ENCODE measurements at places on chromosomes 7 and 10.

DNA sequence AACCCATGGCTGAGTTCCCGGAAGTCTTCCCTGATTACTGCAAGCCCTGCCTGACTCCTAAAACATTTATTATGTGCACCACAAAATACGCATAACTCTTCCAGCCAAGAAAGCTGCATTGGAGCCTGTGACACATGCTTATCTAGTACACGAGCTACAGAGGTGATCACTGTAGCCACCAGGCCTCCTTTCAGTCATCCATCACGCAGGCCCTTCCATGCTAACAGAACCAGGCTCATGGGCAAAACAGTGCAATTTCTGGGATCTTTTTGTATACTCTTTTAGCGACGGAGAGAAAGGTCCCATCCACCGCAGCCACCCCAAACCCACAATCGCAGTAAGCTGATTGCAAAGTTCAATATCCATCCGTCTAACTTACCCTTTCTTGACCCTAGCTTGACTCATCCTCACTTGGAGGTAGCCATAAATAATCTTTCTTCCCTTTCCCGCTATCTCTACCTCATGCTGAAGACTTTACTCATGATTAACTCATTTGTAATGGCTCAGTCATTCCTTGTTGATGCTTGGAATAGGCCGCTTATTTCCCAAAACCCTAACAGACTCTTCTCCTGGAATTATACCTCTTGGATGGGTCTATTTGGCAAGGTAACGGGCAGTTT is 1203.5 kb downstream of the TYW1 start:
- DNase-seq: no peak

GRCh38 chr10:51667678-51668335 is 31.6 kb downstream of the CSTF2T start:
- no peak for DNase-seq

- DNase-seq: no peak
Measured at GRCh38 chr7:121714559-121715303, 158.2 kb upstream of the PTPRZ1 start.

- DNase-seq: no peak
Measured at GRCh38 chr10:111275091-111275490, 198.3 kb downstream of the ADRA2A start.

DNA sequence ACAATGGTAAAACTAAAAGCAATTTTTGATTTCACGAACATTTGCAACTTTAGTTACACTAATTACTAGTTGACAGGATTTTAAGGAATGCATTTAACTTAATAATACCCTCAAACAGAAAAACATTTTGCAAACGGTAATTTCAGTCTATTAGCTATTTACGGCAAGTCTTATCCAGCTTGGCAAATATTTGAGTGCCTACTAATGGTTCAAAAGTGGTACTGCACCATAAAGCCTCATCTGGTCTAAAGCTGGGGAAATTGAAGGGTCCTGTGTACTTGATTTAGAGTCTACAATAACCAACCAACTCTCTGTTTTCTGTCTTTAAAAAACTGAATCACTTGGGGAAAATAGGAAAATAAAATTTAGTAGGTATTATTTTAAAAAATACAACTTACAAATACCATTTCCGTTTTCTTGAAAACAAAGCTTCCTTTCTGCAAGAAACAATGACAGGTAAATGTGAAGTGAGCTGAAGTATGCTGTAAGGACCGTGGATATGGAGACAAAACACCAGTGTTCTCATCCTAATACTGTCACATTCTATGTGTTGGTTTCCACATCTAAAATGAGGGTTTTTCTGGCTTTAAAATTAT is 142.3 kb downstream of the VPS50 start:
- no peak for DNase-seq

- DNase-seq: no peak
Measured at GRCh38 chr7:84469034-84469433, 274.4 kb upstream of the SEMA3A start.

DNA sequence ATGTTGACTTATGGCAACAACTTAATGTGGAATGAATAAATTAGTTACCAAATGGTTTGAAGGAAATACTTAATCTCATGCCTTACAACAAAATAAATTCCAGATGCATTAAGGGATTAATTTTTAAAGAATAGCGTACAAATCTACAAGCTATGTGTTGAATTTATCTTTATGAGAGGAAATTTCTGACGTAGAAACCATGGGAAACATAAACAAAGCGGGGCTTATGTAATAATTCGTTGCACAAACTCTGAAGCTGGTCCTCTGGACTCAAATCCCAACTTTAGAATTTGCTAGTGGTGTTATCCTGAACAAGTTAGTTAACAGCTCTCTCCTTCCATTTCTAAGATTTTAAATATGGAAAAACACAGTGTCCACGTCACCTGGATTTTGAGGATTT is 137.4 kb upstream of the CALCR start:
- no peak for DNase-seq

GRCh38 chr10:70432561-70433263 is 8.8 kb downstream of the NODAL start:
- DNase-seq: no peak

DNA sequence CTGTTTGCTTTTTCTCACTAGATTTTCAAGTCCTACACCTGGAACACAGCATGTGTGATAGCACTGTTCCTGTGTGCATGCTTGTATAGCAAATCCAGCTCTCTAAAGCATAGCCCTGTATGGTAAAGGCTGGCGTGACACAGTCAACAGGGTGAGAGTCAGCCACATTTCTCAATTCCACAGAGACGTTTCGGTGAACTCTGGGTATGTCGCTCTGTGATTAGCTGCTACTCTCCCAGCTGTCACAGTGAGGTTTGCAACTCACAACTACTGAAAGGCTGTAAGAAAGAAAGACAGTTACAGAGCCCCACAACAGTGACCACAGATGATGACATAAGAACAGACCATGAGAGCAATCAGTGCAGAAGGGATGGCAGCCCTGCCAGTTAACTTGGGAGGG is 170.6 kb upstream of the IMMP2L start:
- DNase-seq: no peak

DNA sequence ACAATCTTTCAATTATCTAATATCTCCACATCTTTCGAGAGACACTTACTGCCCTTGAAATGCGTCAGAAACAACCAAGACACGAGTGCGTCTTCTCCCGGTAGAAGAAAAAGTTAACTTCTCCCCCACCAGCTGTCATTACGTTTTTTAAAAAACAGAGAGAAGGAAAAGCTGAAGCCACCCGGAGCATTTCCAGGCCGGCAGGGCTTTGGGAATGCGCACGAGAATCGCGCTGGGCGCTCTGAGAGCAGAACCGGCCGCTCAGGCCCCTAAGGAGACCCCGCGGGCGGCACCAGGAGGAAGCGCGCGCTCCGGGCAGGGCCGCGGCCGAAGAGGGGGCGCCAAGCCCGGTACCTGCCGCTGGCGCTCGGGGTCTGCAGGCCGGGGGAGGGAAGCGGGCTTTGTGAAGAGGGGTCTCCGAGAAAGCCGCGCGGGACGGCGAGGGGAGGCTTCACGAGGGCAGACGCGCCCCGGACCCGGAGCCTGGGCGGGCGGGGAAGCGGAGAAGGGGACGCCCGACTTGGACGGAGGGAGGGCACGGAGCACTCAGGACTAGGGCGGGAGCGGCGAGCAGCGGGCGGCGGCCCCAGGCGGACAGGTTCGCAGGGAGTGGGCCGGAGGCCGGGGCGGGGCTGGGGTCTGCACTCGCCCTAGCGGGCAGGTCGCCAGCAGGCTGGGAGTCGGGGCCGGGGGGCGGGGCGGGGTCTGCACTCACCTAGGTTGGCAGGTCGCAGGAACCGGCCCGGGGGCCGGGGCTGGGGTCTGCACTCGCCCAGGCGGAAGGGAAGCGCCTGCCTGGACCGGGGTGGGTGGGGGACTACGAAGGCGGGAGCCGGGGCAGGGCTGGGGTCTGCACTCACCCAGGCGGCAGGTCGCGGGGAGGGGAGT is 932 bp downstream of the ESYT2 start:
- no peak for DNase-seq

- DNase-seq: no peak
Measured at GRCh38 chr7:52107355-52107754, 790.7 kb upstream of the COBL start.

- no peak for DNase-seq
Measured at GRCh38 chr10:59339351-59339750, 23.0 kb downstream of the FAM13C start.

DNA sequence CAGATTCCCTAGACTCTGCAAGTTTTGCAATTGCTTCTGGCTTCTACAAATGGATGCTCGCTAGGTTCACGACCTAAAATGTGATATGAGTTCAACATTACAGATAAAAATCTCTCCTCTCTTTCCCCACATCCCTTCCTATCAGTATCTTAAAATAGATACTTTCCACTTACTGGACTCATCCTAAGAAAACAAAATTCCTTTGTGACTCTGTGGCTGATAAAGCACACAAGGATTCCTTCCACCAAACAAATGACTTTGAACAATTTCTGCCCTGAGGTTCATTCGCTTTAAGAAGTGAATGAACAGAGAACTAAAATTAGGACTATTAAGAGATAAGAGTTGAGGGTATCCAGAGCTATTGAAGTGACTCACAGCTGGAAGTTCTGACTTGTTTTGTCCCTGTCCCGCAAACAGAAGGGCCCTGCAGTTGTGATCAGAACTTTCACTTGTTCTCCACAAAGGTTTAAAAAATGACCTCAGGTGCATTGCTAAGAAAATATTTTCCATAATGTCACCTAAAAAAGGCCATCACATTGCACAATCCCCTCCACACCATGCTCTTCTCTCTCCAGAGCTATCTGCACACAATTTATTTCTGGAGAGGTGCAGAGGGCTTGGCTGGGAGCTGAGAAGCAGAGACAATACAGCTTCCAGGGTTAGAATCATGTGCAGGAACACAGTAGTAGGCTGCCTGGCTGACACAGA is 96.1 kb downstream of the PIP4K2A start:
- DNase-seq: no peak

DNA sequence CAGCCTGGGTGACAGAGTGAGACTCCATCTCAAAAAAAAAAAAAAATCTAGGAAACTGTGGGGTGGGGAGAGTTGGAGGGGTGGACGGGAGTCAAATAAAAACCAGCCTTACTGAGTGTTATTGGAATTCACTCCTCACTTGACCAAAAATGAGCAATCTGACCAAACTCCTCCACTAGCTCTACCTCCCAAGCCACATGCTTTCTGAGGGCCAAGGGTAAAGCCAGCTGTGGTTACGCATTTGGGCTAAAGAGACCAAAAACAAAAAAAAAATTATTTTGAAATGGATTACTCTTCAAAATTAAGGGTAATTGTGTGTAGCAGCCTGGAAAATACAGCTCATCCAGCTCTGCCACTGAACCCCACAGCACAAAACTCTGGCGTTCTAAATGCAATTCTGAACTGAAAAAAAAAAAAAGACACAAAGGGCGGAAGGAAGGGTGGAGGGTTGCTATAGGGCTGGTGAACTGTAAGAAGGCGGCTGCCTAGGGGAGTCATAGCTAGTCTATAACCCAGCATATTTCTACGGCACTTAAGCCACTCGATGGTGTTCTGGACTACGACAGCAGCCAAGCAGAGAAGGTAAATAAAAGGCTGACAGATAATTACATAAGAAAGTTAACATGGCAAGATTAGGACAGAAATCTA is 7.8 kb downstream of the ELMO1 start:
- DNase-seq: no peak

DNA sequence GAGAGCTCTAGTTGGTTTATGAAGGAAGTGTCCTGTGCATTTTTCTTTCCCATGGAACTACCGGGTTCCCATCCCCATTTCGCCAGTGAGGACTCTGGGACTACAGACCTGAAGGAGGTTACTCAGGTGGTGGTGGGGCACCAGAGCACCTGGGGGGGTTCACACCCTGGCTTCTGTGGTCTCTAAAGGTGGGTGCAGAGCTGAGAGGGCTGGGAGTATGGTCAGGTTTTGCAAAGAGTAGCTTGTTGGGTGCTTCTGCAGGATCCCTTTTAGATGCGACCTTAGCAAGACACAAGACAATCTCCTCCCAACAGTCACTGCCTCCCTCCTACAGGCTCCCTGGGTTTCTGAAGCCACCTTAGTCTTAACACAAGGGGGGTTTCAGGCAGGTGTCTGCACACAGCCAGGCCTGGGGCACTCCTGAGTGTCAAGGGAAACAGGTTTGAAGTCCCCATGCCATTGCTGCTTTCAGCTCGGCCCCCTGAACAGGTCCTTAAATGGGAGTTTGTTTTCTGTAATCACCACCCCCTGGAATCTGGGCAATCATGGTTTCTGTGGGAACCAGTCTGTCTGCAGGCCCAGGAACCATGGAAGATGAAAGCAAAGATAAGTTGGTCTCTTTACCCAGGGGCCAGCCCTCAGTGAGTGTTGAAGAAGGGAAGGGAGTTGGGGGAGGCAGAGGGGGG is 9.9 kb upstream of the CXCL12 start:
- no peak for DNase-seq

DNA sequence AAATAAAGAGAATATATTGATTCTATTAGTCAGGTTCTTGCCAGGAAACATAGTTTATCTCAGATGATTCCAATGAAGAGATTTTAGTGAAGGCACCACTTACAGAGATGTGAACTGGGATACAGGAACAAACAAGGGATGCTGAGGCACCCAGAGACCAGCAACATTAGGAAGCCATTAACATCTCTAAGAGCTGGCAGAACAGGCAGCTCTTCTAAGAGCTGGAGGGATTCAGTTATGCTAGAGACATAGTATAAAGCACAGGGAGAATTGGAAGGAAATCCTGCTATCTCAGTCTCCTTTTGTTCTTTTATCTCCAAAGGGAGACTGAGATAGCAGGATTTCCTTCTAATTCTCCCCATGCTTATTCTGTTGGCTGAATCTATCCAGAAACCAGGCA is 22.0 kb downstream of the OR6B1 start:
- no peak for DNase-seq

DNA sequence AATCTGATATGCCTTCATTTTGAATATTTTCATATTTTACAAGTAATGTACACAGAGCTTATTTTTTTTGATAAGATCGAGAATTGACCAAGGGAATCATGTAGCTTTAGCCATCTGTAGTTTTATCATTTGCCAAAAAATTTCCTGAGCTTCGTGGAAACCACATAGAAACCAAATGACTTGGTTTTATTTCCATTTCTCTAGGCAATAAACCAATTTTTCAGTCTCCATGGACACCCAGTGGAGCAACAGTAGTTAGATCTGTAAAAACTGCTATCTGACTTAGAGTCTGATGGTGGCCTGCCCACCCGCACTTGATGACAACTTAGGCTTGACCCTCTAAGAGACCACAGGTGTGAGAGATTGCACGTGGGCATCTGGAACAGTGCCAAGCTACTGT is 127.8 kb upstream of the CDK6 start:
- DNase-seq: no peak

DNA sequence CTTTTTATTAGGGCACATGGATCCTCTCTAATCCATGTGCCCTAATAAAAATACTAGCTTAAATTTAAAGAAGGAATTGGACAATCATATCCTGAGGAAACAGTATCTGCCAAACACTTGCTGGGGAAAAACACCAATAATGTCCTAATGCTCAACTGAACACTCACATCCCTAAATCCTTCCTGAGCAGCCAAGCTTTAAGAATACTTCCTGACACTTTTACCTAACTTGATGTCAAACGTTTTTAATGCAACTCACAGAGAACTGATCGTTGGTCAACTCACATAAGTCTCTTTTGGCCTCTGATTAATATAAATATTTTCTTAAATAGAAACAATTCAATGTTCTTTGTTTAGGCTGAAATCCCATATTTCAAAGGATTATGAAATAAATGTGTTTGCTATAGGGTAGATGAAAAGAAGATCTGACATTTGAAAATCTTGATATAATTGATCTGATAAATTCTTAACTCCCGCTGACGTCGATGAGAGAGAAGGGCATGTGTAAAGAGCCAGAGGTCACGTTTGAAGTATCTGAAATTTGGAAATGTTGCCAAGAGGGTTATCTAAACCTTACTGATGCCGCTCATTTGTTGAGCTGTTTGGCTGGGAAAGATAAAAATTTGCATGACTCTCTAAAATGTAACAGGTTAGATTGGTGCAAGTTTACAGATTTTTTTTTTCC is 122.8 kb upstream of the RHOBTB1 start:
- no peak for DNase-seq
